ENCODE measurements at places on chromosomes 3 and 15.

GRCh38 chr3:126536126-126536525, 12.2 kb downstream of the CHST13 start:
- DNase-seq = no peak

DNA sequence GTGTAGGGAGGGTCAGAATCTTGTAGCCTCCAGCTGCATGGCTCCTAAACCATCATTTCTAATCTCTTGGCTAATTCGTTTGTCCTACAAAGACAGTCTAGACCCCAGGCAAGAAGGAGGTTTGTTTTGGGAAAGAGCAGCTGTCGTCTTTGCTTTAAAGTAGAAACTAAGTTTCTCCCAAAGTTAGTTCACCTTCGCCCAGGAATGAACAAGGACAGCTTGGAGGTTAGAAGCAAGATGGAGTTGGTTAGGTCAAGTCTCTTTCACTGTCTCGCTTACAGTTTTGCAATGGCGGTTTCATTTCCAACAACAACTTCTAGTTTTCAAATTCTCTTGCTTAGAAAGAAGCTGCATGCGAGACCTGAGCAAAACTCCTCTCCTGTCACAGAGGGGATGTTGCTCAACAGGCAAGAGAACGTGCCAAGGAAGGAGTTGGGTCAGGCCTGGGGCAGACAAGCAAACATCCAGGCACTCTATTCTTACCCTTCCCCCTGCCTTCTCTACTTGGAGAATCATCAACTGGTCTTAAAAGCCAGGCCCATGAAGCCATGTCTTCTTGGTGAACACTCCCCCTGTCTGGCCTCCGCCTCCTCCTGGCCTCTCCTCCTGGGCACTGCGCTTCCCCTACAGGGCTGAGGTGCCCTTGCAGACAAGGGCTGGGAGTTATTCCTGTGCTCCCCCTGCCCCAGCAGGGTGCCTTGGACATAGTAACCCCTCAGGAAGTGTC, 57.6 kb downstream of the TMEM44 start:
- no peak for DNase-seq

- no peak for DNase-seq
These were observed 128.9 kb downstream of the CHCHD6 start for GRCh38 chr3:126832933-126833332.

DNA sequence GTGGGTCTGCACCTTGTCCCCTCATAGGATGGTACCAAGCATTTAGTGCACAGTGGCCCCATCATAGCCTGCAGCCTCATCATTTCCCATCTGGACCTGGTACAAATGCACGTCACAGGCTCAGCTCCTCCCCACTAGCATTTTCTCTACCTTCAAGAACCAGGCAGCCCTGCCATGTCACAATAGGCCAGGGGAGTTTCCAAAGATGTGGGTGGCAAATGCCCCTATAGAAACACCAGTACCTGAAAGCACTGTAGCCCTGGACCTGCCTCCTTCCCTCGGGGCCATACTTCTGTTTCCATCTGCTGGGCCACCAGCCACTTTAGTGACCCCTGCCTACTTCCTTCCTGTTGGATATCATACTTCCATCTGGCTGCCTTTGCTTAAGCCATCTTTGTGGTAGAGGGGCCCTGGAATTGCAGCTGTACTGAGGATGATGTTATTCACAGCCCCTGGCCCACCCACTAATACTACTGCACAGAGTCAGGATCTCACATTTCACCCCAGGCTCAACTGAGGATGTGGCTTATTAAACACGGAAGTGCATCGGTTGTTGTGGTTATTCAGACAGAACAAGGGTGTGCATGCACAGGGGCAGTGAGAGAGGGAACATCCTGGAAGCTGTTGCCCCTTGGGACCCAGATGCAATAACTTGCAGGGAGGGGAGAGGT, 3.8 kb downstream of the TCTA start:
- no peak for DNase-seq

DNA sequence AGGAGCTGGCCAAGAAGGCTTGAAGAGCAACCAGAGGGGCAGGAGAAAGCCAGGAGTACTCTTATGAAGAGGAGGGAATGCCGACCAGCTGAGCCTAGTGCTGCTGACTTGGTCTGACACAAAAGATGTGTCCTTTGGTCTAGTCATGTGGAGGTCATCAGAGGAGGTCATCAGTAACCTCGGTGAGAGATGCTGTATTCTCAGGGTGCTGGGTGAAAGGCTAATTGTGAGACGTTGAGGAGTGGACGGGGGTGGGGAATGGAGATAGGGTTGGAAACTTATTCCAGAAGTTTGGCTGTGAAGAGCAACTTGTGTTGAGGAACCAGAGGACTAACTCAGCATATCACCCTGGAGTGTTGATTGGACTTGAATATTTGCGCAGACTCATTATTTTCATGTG, 5.5 kb downstream of the CRTC3 start:
- no peak for DNase-seq

DNA sequence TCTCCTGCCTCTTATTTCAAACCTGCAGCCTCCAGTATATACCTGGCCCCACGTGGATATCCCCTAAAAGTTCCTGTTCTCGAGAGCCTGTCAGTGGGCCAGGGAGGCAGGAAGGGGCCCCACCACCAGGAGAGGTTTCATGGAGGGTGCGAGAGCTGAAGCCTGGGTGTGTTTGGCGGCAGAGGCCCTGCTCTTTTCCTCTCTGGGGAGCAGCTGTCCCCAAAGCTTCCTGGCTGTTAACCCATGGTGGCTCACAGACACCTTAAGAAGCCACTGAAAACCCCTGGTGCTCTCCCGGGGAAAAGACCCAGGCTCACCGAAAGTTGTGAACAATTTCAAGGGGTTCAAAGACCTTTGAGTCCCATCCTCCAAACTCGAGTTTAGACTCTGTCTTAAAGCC, 1.1 kb downstream of the PRRT3 start:
- no peak for DNase-seq

DNA sequence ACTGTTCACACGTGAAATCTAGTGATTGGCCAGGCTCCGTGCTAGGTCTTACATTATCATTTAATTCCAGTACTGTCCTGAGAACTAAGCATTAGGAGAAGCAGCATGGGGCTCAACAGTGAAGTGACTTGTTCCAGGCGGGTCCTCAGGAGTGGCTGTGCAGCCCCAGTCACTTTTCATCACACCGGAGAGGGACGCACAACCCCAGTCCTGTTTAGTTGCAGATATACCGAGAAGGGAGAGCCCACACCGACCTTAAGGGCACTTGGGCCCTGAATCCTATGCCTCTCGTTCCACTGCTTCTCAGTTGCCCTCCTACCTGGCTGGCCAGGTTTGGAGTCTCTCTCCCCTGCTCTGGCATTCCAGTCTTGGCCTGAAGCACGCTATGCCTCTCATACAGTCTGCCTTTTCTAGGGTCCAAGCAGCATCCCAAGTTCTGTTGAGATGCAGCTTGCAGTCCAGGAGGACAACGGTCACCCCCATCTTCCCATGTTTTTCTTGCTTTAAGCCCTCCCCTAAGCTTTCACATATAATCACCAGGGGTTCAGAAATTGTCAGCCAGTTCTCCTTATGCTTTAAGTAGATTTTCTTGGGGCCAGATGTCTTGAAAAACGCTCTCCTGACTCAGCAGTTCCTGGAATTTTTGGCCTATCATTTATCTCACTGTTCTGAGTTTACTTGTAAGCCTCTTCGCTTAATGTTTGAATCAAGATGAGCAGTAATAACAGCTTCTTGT, 10.1 kb downstream of the FAM131A start:
- no peak for DNase-seq

GRCh38 chr3:146466604-146467003, 2.8 kb downstream of the PLSCR2 start:
- DNase-seq = no peak

- no peak for DNase-seq
These were observed 4.8 kb downstream of the VIPR1 start for GRCh38 chr3:42507252-42507651.

- no peak for DNase-seq
These were observed 20.5 kb upstream of the FGD5 start for GRCh38 chr3:14798231-14798630.

DNA sequence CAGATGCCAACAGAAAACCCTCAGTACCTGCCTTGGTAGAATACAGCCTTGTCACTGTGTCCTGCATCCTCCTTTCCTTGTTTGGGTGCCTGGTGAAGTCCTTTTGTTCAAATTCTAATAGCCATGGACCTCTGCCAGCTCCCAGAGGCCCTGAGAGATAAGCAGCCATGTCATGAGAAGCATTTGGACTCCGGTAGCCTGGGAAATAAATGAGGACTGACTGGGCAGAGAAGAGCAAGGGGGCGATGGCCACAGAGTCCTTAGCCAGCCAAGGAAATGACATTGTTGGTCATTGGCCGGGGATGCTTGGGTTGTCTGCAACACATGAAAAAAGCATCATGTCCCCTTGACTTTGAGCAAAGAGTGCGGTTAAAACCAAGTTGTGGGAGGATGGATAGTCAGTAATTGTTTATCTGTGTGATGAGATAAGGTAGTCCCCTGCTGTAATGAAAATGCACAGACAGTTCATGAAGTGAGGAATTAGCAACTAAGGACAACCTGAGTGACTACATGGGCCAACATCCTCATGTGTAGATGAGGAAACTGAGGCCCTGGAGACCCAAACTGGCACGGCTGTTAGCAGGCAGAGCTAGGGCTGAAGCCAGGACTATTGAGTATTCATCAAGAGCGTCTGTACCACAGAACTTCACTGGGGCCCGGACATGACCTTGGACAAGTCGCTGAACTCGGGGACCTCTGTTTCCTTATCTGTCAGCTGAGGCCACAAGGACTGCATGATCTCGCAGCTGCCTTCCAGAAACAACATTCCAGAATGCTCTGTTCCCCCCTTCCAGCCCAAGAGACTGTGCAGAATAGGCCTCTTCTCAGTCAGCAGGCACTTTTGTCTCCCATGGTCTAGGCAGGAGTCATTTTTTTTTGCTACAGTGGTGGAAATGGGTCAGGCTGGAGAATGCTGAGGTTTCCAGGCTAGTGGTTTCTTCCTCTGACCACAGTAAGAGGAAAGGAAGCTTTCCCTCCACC, 90.5 kb upstream of the CTDSPL start:
- no peak for DNase-seq

DNA sequence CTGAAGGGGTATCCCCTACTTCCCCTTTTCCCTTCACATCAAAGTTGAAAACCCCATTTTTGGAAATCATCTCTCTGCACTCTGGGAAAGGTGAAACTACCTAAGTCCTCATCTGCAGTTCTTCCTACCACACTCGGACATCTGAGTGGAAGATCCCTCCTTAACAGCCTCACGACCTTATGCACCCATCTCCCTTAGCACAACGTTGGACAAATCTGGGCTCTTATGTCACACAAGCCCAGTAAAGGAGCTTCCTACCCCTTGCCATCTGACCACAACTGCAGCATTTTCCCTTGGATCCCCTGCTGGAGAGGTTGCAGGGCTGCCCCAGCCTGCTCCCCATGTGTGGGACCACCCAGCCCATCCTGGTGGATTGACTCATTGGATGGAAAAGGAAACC, 252.1 kb upstream of the ST8SIA2 start:
- no peak for DNase-seq

DNA sequence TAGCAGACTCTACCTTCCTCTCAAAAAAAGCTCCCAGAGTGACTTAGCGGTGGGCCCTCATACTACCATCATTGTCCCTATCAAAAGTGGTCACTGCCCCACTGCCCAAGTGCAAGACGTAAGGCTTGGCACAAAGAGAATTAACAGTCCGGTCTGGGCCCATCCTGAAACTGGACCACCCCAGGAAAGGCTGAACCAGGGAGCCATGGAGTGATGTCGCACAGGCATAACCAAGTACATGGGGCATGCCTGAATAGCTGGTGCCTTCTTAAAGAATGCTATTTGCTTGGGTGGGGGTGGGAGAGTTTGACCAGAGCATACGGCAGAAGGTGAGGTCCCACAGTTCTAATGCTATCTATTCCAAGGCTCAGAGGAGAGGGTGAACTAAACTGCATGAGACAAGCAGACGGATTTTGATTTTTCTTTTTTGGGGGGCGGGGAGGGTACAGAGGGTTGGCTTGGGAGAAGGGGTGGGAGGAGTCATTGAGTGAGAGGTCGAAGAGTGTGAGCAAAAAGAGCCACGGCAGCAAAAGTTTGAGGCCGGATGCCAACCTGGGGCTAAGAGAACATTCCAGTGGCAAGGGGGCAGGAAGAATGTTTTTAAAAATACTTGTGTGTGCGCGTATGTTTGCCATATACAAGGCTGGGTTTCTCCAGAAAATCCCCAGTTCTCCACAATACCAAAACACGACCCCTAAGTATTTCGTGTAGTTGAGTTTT, 50.2 kb downstream of the FAM174B start:
- no peak for DNase-seq

GRCh38 chr15:60396958-60397771, 621 bp downstream of the ANXA2 start:
- no peak for DNase-seq

GRCh38 chr15:71082803-71083202, 32.5 kb upstream of the THSD4 start:
- DNase-seq = no peak

DNA sequence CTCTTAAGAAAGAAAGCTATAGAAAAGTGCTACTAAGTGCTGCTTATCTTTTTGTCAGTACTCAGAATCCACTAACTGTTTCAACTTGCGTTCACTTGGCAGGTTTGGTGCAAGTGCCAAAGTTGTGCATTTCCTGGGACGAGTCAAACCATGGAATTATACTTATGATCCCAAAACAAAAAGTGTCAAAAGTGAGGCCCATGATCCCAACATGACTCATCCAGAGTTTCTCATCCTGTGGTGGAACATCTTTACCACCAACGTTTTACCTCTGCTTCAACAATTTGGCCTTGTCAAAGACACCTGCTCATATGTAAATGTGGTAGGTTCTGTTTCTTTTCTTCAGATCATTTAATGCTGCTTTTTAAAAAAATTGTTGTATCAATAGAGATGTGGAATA, 32.6 kb downstream of the GYG1 start:
- no peak for DNase-seq

DNA sequence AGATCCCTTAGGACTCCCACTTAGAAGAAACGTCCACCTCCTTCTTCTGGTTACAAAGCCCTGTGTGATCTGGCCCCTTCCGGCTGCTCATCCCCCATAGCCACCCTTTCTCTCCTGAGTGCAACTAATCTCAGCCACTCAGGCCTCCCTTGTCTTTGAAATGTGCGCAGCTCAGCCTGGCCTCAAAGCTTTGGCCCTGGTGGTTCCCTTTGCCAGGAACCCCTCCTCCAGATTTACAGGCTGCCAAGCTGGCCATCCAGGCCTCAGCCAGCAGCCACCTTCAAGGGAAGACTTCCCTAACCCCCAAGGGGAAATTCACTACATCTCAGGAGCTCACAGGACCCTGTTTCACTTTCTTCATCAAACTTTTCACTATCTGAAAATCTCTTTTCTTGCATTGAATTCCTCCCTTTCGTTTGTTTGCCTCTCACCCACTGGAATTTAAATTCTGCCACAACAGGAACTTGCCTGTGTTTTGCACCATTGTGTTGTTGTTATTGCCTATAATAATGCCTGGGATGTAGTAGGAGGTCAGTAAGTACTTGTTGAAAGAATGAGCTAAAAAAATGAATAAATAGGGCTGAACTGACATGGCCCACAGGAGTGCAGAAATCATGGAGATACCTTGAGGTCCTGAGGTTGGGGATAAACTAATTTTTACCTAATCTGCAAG, 109.5 kb upstream of the PFN2 start:
- DNase-seq = no peak

DNA sequence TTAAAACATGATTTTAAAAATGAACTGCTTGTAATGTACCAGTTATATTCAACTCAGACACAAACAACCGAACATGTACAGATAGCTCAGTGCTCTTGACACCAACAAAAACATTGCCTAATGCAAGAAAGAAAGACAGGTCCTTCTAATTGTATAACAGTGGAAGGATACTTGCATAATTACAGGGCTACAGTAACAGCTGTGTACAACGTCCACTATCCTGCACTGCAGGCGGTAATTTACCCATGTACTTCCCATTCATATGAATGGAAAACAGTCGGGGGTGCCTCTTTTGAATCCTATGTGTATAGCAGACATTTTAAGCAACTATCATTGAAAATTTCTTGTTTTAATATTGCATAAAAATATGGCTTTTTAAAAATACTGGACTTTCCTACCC, 41.1 kb upstream of the PLSCR5 start:
- DNase-seq = no peak
